ENCODE measurements at places on chromosomes 2 and 18.

DNA sequence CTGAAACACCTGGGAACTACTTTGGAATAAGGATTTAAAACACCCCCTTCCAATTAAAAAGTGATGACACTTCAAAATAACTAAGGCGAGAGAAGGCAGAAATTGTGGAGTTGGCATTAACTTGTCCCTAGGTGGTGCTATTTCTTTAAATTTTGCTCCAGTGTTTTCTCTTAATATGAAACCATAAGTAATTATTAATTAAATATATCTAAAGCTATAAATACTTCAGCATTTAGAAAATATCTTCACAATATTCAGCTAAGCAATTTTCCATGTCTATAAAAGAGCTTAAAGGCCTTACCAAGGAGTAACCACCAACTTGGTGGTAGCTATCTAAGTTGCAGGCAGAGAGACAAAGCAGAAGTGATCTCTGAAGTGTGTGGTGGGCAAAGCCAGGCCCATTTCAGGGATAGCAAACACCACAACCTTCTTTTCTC, 186.8 kb upstream of the PGAP1 start:
- DNase-seq: no peak

GRCh38 chr2:128501700-128502099, 183.0 kb upstream of the HS6ST1 start:
- no peak for DNase-seq

DNA sequence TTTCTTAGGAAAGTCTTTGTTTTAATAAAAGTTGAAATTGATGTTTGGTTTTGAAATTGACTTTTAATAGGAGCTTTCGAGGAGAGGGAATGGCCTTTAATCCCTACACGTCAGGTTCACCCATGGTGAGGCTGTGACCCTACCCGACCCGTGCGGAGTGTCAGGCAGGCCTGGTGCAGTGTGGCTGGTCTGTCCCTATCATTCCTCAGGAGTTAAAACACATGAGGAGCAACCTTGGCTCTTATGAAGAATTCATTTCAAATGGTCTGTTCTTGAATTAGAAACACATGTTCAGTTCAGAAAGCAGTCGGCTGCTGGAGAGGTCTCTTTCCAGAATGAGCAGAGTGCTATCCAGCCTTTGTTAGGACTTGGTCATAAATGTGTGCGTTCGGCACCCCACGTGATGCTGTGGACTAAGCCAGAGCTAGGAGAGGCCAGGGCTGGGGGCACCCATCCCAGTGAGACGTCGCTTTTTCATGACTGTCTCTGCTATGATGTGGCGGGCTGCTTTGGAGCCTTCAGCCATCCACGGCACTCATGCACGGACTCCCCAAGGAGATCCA, 54.7 kb downstream of the EMILIN2 start:
- no peak for DNase-seq

DNA sequence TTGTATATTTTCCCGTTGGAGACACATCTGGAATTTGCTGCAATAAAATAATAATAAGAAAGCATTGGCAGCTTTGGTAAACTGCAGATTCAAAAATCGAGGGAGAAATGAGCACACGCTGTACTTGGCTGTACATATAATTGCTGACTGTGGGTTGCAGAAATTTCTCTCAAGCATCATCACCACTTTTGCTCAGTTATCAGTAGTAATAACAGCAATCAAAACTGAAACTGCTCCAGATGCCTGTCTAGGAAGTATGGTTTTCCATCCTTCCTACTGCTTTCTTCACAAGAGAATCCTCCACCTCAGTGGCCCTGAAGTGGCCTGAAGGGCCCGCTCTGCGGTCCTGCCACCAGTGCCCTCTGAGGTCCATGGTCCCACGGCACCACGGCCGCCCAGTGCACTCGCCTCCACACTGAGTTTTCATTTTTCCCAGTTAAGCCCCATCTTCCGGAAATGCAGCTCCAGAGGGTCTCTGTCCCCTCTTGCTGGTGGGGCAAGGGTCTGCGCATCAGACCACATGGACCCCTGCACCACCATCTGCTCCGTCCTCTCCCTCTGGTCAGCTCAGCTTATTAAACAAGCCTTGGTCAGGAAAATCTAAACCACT, 3.9 kb downstream of the DUSP28 start:
- no peak for DNase-seq

DNA sequence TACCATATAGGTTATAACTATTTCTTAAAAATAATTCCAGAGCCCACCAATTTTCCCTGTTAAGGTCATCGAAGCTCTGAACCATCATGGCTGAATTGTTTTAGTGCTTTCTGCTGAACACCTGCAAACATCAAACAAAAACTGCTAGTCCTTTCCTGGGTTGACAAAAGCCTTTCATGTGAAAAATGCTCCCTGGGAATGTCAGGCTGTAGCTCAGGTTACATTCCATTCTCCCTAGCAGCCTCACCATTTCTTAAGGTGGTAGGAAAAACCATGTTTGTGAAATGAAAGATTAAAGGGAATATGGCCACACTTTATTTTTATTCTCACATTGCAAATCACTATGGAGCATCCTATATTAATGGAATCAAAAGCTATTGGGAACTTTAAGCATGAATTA, 5.7 kb downstream of the TCF4 start:
- no peak for DNase-seq

- DNase-seq: no peak
Observed at GRCh38 chr2:3447789-3448317, 68.4 kb downstream of the TRAPPC12 start.

GRCh38 chr2:124480958-124481357, 455.9 kb downstream of the CNTNAP5 start:
- DNase-seq: no peak

DNA sequence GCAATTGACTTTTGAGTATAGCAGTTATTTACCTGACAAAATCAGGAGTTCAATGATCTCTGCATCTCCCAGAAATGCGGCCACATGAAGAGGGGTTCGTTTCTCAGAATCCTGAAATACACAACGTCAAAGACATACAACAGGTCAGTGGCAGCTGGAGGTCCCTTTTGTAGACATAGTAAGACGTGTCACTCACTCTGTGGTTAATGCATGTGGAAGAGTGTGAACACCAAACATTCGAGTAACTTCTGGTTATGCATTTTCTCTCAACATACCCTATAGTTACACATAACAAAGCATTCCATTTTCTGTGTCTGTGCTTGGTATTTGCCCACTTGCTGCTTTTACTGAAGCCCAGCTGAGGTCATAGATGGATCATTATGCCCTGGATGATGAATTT, 163.6 kb downstream of the ANKRD44 start:
- no peak for DNase-seq

DNA sequence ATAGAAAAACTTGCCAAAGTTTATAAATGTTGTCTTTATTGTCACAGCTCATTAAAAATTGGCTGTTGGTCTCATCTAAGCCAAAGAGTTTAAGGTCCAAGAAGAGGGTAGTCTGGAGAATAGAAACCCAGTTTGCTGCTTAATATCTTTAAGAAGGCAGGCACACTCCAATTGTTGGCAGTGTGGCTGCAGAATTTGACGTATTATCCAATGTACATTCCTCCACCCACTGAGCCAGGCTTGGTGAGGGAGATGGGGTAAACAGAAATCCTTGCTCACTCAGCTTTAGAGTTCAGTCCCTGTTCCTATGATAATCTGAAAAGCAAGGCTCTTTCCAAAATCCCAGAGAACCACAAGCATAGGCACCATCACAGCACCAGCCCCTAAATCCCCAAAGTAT, 10.7 kb upstream of the ADD2 start:
- DNase-seq: no peak

DNA sequence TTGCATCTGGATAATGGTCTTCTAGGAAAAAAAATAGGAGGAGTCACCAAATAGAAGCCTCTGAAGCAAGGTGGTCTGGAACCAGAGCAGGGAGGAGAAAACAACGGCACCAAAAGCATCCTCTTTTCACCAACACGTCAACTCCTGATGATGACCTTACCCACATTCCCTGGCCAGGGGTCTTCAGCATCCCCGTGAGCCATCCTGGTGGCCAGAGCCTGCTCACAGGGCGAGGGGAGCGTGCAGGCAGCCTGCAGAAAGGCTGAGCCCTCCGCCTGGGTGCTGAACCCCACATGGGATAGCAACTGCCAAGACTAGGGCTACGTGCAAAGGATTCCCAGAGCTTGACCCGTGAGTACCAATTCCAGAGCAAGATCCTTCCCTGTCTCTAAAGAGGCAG, 191.0 kb downstream of the NDUFA10 start:
- DNase-seq: no peak

GRCh38 chr2:607172-607571, 70.0 kb downstream of the TMEM18 start:
- DNase-seq: no peak

- no peak for DNase-seq
Observed at GRCh38 chr2:112692495-112692911, 28.3 kb upstream of the NT5DC4 start.

GRCh38 chr18:30088238-30089015, 954.1 kb downstream of the DSC3 start:
- DNase-seq: no peak

GRCh38 chr2:102137138-102137537, 5.4 kb upstream of the IL1R1 start:
- DNase-seq: no peak

- DNase-seq: no peak
Observed at GRCh38 chr2:71451705-71452104, 1.7 kb upstream of the DYSF start.

GRCh38 chr2:161599842-161600241, 24.4 kb upstream of the SLC4A10 start:
- no peak for DNase-seq

DNA sequence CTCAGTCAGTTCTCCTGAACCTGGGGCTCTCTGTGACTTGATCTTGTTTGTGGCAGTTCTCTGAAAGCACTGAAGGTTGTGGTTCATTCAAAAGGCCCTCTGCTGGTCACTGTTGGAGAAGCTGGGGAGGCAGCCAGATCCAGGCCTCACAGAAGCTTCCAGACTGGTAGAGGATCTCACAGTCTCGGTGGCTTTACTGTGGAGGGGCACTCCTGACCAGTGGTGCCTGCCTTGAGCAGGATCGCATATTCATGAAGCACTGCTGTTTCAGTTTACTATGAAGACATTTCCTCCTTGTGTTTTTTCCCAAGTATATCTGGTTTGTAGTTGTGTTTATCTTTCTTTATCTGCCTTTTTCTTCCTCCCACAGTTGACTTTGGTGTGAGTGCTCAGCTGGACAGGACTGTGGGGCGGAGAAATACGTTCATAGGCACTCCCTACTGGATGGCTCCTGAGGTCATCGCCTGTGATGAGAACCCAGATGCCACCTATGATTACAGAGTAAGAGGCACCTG, 133.9 kb downstream of the MAP4K4 start:
- peak; percentile 58 for DNase-seq

DNA sequence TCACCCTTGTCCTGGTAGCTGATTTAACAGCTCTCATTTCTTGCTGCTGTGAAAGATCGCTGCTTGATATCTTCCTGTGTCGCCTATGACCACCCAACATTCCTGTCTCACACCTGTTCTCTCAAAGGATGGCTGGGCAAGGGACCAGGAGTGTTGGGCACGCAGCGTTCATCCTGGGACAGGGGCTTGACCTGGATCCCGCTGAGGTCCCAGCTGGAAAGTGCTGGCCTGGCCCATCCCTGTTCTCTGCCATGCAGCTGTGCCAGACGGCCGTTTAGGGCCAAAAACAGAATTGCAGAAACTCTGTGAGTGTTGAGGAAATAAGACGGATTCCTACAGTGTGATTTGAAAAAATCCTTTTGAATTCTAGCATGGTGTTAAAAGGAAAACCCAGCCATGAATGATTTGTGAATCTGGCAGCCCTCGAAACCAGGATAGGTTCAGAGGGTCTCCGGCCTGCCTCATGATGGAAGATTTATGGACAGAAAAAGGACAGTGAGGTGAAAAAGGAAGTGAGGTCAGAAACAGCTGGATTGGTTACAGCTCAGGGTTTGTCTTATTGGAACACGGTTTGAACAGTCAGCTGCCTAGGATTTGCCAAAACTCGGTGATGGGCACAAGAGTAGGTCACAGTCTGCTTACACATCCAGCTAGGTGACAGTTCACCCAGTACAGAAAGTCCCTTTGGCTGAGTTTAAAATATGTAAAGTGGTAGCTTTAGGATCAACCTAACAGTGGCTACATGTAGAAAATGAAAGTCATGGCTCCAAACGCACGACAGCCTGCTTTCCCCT, 164.8 kb downstream of the DCDC2C start:
- DNase-seq: no peak

DNA sequence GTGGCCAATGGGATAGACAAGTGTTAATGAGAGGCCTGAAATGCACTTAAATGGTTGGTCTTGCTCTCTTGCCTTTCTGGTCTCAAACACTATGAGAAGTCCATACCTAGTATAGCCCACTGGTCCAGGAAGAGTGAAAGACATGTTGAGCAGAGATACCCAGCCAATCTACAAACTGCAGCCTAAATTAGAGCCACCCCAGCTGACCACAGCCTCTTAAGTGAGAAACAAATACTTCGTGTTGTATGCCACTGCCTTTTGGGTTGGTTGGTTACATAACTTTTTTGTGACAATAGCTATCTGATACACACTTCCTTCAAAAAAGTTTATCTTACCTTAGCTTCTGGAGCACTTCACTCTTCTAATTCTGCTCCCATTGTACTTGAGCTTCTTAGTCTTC, 8.8 kb upstream of the EXOC6B start:
- DNase-seq: no peak

GRCh38 chr2:23083966-23084365, 301.0 kb upstream of the KLHL29 start:
- no peak for DNase-seq

- no peak for DNase-seq
Observed at GRCh38 chr18:38948436-38948835, 1382.8 kb upstream of the CELF4 start.

- no peak for DNase-seq
Observed at GRCh38 chr2:227368574-227368973, 10.5 kb downstream of the TM4SF20 start.

- no peak for DNase-seq
Observed at GRCh38 chr2:71938659-71939587, 208.7 kb downstream of the CYP26B1 start.

DNA sequence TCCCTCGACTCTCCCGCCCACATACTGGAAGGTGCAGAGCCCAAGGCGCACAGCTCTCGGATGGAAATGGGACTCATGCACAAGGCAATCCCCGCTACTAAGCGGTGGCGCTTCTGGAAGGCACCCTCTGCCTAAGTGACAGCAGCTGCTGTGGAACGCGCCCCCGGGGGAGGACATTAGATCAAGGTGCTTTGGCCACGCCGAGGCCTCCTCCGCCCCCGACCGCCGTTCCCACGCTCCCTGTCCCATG, 202 bp downstream of the MCEE start:
- DNase-seq: no peak

GRCh38 chr2:105100046-105100840, 62.4 kb downstream of the MRPS9 start:
- no peak for DNase-seq

GRCh38 chr2:39455826-39456225, 18.7 kb upstream of the MAP4K3 start:
- DNase-seq: no peak

- no peak for DNase-seq
Observed at GRCh38 chr2:70014959-70015358, 53.5 kb upstream of the ASPRV1 start.

All from right renal pelvis (tissue), 4 donors.